ENCODE measurements at places on chromosomes 3 and 15.

DNA sequence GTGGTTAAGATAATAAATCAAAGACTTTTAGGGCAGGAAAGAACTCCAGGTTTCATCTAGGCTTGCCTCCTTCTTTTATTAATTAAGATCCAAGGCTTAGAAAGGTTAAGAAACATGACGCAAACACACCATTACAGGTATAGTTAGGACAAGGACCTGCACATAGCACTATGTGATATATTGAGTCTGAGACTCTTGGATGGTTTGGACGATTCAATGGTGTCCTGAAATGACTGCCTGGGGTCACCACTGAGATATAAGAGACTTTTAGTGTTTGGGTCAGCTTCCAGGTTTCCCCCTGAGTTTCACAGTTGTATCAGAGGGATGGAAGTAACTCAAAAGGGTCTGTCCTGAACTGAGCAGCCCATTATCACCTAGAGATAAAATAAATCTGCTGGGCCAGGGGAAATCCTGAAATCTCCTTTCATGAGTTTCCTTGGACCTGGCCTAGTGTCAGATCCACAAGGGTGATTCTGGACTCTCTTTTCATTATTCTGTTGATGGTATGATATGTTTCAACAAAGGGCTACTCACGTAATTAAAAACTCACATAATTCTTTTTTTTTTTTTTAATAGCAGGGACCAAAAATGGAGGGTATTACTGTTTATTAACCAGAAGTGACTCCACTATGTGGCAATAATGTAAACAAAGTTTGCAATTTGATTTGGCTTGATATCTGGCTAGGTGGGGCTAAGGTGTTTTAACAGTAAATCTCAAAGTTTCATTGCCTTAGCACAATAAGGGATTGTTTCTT is 55.6 kb upstream of the ADGRG7 start:
- no peak for DNase-seq

DNA sequence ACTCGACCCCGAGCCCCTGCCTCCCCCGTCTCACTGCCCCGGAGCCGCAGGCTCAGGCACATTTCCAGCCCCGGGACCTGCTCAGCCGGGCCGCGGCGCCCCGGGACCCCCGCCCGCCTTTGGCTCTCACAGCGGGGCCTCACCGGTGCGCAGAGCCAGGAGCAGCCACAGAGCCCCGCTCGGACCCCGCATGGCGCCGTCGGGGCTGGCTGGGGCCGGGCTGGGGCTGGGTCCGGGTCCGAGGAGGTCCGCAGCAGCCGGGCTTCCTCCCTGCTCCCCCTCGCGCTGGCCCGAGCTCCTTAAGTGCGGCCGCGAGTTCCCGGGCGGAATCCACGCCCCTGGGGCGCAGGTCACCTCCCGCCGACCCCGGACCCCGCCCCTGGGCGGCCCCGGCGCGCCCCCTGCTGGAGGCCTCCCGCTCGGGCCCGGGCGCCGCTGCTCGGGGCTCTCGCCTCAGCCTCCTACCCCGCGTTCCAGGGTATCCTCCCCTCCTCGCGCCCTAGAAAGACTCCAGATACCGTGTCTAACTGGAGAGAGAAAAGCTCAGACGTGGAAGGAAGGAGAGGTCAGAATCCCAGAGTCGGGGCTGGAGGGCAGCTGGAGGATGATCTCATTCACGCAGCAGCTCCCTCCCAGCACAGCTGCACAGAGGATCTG is at the start of gene MELTF:
TSS of gene MELTF (minus strand) at position 307 of the 657 bp plus-strand sequence. CDS start at position 192, 115 bp downstream.
- no peak for DNase-seq

- DNase-seq = no peak
Observed at GRCh38 chr3:192917028-192917403, 640 bp downstream of the MB21D2 start.

GRCh38 chr3:29949131-29949530 is 657.3 kb upstream of the TGFBR2 start:
- DNase-seq = no peak

GRCh38 chr3:149299938-149300801 is 33.3 kb downstream of the TM4SF18 start:
- DNase-seq = peak; percentile 98

Data from retinal pigment epithelial cell (primary cell).